ENCODE measurements at places on chromosomes 2 and 18.
A peak's percentile ranks its signal among the peaks of the same experiment; 100 is the strongest.

- no peak for DNase-seq
Measured at GRCh38 chr2:40430776-40431599, 20.9 kb downstream of the SLC8A1 start.

GRCh38 chr2:69253611-69254301, 133.3 kb downstream of the GFPT1 start:
- DNase-seq = peak; percentile 39

GRCh38 chr2:31778153-31778552, 197.4 kb upstream of the SRD5A2 start:
- DNase-seq = no peak

DNA sequence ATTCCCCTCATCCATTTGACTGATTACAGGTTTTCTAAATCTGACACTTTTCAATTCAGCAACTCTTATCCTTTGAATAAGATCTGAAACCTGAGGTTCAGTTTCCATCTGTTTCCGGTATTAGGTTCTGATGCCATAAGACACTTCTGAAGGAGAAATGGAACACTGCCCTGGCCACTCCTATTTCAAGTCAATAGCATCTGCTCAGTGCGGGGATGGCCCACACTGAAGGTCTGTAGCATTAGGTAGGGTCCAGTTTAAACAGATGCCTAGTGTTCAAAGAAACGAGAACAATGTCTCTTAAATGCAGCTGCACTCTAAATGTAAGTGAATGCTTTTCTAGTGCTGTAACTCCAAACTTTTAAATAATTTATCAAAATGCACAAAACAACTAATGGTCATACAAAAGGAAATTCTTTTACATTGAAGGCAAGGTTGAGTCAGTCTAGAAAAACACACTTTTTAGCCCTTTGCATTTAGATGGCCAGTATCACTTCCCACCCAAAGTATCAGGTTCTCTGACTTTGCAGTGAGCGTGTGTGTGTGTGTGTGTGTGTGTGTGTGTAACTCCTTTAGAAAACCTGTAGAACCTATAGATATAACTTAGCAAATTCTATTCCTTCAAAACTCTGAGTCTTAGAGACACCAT, 78.2 kb downstream of the STK39 start:
- no peak for DNase-seq

DNA sequence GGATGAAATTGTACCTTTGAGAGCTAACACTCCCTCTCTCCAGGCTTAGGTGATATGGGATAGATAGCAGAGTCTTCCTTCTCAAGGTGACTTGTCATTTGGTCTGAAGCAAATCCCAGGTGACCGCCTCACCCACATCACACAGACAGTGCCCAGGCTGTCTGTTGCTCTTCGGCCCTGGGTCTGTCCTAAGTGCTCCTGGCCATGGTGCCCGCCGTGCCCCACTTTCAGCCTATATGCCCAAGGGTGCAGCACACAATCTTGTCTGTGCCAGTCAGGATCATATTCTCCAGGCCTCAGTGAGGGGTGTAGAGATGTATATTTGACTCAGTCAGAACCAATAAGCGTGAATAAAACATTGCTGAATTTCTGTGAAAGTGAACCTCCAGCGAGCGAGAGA, 326.8 kb downstream of the DYSF start:
- DNase-seq = no peak

GRCh38 chr18:2997429-2997828, 15.5 kb downstream of the LPIN2 start:
- no peak for DNase-seq

DNA sequence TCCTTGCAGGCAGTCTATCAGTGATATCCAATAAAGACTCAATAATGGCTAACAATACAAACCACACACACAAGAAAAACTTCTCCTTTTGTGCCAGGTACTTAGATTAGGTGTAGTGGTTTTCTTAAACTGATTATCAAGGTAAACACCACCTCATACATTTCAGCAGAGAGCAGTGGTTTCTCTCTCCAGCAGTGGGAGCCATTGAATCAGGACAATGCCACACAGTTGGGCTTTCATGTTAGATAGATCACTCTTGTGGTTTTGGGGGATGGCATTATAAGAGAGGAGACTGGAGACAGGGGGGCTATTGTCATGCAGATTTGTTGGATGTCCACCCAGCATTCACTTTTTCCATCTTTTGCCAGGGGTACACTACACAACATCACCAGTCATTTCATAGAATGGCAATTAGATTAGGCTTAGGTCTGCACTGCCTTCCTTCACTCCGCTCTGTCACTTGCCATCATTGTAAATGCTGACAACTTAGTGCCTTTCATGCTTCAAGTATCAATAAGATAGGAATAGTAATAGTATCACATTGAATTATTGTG, 13.6 kb upstream of the IRS1 start:
- DNase-seq = no peak

GRCh38 chr2:113755035-113755834, 1.2 kb downstream of the SLC35F5 start:
- DNase-seq = no peak

GRCh38 chr18:22844190-22844589, 88.9 kb upstream of the RBBP8 start:
- DNase-seq = no peak

- DNase-seq = no peak
Measured at GRCh38 chr18:74609535-74609934, 11.9 kb downstream of the ZNF407 start.

DNA sequence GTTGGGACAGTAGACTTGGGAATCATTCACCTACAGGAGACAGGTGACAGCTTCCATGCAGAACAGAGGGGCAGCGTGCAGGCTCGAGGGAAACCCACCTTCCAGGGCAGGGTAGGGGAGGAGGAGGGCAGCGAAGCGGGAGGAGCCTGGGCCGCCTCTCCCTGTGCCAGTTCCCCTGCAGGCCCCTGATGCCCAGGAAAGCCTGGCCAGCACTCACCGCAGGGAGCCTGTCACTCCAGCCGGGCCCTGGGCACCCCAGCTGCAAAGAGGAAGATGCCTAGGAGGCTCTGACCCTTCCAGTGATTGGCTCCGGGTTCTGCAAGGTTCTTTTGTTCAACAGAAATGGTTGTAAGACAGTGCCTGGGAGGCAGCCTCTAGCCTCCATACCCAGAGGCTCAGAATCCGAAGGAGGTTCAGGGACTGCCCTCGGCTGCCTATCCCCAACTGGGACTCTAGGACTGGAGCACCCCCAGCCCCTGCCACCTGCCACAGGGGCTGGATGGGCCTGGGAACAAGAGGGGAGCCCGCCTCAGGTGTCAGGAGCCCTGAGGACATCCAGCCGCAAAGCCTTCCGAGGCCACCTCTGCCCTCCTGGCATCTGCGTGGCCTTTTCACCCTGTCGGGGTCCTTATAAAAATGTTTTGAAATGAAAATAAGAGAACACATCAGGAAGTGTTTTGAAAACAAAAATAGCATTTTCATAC, 103.2 kb downstream of the PTGR3 start:
- DNase-seq = no peak

DNA sequence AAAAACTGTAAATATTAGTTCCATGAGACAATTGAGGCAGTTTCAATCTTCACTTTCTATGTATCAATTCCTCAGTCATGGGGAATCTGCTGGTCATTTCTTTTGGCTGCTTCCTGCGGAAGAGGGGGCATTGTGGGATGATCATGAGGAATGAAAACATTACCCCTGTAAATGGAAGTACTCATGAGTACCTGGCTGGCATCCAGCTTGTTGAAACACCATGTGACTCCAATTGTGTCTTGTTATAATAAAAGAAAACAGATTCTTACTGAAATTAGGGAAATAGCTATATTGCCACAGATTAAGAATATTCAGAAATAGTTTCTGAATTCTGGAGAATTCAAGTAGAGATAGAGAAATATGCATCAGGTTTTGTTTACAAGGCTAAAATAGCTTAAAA, 41.6 kb upstream of the GPR39 start:
- no peak for DNase-seq

DNA sequence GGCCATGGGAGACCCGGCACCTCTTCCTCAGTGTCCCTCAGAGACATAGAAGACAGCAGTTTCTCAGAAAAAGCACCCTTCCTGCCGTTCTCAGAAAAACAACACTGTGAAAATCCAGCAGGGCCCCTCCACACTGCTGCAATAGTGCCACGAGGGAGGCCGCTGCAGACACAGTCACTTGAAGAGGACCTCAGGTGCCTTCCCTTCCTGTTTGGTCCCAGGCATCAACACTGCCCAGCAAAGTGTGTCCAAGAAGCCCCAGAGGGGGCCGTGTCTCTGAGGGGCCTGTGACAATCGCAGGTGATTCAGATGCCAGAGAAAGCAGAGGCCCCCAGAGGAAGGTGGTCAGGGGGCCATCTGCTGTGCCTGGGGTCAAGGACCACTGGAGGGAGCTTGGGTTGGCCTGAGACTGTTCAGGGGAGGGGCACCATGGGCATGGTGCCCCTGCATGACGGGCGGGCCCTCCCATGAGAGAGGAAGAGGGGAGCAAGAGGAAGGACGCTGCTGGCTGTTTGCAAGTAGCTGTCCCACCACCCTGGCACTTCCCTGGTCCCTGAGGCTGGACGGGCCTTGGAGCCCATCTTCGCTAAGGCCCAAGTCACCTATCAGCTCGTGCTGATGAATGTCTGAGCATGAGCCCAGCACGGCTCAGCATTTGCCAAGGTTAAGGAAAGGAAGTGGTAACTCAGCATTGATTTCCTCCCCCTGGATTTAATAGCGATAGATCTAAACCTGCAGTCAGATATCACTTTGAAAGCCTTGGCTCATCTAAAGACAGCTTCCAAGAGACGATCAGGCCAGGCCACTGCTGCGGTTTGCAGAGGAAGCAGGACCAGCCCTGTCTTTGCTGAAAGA, 9.1 kb downstream of the TWIST2 start:
- DNase-seq = no peak

- no peak for DNase-seq
Measured at GRCh38 chr2:171342067-171342413, 91.8 kb downstream of the METTL8 start.

DNA sequence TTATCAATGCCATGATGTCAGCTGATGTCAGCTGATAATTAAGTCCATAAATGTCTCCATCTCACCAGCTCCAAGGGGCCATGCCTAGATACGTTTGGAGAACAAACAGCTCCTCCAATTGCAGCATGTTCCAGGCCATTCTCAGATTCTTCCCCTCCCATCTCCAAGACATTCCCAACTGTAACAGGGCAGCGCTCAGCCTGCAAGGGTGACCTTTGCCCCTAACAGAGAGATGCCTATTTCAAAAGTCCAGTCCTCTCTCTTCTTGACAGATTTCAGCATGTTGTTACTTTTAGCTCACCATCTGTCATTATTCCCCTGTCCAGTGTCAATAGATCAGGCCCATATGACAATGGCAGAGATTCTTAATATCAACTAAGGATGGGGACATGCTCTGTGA, 9.9 kb downstream of the PSD4 start:
- no peak for DNase-seq

DNA sequence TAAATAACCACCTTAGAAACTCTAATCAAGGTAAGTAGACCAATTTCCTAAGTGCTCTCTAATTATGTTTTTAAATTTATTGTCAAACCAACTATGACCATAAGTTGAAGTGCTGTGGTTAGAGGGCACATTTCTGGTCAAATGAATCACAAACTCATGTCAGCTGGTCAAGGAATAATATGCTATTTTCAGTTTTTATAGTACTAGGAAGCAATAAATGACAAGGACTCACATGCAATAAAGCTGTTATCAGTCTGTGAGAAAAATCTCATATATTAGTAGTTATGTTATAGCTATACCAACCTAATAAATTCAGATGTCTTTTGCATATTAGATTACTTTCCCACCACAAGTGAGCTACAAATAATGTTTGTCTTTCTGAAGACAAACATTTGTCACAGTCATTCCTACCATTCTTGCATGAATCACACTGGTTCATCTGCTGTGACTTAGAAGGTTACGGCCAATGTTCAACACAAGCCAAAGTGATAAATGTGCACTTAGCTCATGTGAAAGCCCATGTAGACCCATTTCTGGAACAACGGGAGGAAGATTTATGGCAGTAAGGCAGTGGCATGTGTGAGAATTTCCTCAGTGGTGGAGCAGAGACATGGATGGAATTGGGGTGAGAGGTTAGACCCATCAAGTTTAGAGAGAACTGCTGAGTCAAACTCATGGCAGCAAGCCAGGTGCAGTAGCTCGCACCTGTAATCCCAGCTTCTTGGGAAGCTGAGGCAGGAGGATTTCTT, 27.4 kb upstream of the CCNYL1 start:
- peak; percentile 33 for DNase-seq

DNA sequence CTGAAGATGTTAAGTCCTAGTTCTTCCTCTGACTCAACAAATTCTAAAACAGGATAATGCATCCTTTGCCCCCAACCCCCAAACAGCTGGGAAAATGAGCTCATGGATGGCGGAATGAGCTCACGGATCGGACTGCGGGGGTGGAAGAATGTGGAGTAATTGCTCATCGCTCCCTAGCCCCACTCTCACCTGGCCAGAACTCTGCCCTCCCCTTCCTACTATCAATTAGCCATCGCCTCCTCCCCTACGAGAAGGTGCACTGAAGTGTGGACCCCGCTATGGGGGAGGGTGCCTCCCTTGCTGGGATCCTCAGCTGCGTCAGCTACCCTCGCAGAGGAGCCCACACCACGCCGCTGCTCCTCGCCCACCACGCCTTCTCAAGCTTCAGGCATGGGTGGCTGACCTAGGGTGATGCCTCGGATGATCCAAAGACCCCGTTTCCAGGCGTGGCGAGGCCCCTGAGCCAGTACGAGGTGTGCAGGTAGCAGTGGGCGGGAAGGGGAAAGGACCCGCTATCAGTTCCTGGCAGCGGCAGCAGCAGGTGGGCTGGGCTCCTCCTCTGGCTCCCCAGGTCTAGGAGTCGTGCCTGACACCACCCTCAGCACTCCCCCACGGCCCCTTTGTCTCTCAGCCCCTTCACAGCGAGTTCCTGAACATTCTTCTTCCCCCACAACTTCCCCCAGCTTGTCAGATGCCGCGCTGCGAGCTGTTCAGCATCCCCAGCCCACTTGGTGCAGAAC, 82.1 kb upstream of the POMC start:
- peak; percentile 30 for DNase-seq

GRCh38 chr2:152485954-152486736, 151.2 kb downstream of the FMNL2 start:
- DNase-seq = no peak

DNA sequence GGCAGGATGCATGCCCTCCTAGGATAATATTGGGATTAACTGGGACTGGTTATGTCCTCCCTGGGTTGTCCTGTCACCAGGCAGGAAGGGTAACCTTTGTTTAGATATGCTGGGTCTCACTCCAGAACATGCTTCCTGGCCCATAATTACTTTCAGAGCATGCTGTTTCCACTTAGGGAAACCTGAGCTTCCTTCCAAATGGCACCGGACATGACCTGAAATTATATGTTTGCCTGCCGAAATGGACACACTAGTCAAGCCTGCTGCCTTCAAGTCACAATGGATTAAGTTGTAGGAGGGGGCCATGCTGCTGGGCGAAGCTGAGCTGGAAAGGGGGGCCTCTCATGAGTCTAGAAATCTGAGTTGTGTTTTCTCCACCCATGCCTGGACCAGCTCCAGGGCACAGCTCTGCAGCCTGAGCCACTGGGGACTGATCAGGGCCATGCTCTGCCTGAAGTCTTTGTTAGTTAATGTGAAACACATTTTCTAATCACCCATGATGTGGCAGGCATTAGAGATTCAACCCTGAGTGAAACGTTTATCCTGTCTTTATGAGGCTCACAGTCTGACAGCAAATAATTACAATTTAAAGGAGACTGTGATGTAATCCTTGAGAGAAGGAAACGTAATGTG, 273.3 kb downstream of the TNS1 start:
- no peak for DNase-seq

- peak; percentile 88 for DNase-seq
Measured at GRCh38 chr2:109447251-109447661, 166.5 kb downstream of the SEPTIN10 start.

Data from HFF-Myc (cell line).